ENCODE measurements at places on chromosomes 11 and 22. TPM values are rescaled to one million over a fixed set of nuclear protein-coding genes. Genes with fewer than 3 reads are reported as not detected.
A peak's percentile ranks its signal among the peaks of the same experiment; 100 is the strongest.

DNA sequence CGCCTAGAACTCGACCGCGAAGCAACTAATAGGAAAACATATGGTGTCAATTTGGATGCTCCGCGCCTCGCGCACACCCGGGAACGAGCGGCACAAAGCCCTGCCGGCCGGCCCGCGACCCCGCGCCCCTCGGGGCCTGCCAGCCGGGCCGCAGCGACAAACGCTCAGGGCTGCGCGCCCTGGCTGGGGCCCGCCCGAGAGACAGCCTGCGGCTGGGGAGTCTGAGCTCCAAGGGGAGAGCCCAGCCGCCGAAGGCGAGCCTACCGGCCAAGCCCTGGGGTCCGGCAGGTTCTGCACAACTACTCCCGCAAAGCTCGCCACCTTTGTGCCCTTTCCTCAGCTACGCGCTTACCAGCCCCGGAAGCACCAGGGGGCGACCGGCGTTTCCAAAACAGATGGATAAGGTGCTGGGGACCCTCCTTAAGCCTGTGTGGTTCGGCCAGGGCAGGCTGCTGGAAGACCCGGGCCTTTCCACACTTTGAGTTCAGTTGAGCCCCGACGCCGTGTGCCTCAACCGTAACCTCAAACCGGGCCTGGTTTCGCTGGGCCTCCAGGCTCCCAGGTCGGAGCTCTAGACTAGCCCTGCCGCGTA lies 6.0 kb downstream of the PAX6 start:
- no peak overlapping the region for H3K4me3 ChIP-seq
- H3K27ac ChIP-seq, result no peak overlapping the region
- no peak for DNase-seq
- H3K27me3 ChIP-seq, result peaks cover 100% of the 10 kb centered on the region
- no peaks in the 10 kb centered on the region for H3K36me3 ChIP-seq
- H3K4me1 ChIP-seq, result no peaks in the 10 kb centered on the region

- H3K27me3 ChIP-seq, result no peaks in the 10 kb centered on the region
- no peak for DNase-seq
- no peak overlapping the region for H3K27ac ChIP-seq
Measured at GRCh38 chr11:33885338-33886005, 6.4 kb downstream of the LMO2 start.

The LAMTOR1 gene
- 137 TPM for polyA plus RNA-seq

The CABP7 gene
- 0.11 TPM for polyA plus RNA-seq

GRCh38 chr11:46346886-46347636 lies at the start of gene DGKZ:
TSS of gene DGKZ (plus strand) at chr11:46347463. CDS start at chr11:46347660, 197 bp downstream.
- H3K36me3 ChIP-seq, result no peaks in the 10 kb centered on the region
- no peaks in the 10 kb centered on the region for H3K27me3 ChIP-seq
- H3K27ac ChIP-seq, result no peak within 1 kb of the TSS
- H3K4me3 ChIP-seq, result peak within 1 kb of the TSS; percentile 97

DNA sequence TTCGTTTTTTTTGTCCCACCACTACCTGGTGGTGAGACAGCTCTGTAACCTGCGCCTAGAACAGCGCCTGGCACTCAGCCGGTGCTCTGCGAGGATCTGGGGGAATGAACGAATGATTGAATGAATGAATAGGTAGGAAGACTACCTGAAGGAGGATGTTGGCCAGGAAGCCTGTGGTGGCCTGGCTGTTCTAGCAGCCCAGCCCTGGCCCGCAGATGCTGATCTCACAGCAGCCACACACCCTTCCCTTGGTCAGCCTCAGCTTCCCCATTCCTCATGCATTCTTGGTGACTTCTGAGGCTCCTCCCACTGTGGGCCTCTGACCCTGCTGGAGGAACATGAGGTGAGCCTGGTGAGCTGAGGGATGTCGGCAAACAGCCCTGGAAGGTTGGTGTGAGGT lies 3.7 kb downstream of the TRPM5 start:
- H3K4me1 ChIP-seq, result no peaks in the 10 kb centered on the region
- no peak for DNase-seq
- peaks cover 93% of the 10 kb centered on the region for H3K27me3 ChIP-seq

DNA sequence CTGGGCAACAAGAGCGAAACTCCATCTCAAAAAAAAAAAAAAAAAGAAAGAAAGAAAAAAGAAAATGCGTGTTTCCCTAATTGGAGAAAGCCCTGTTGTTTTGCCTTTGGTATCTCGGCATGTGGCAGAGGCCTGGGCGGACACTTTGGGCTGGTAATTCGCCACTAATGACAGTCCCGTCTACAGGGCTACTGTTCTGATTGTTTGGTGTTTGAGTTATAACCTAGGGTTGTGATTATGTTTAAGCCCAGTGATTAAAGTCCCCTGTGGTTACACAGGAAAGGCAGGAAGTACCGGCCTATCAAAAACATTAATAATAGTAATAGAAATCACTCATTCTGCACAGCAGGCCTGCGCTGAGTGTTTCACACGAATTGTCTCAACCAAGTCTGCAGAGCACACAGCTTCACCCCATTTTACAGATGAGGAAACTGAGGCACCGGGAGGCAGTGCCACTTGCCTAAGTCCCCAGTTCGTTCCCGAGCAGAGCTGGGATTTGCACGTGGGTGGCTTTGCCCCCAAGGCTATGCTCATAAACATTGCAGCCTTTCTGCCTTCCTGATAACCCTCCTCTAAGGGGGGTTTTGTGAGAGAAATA lies 39.1 kb upstream of the GRAMD4 start:
- H3K36me3 ChIP-seq, result no peaks in the 10 kb centered on the region
- H3K4me1 ChIP-seq, result peaks cover 40% of the 10 kb centered on the region
- no peak overlapping the region for H3K4me3 ChIP-seq
- no peak for DNase-seq

The SCGB1A1 gene
- polyA plus RNA-seq, result not detected

The FREY1 gene
- not detected for polyA plus RNA-seq

DNA sequence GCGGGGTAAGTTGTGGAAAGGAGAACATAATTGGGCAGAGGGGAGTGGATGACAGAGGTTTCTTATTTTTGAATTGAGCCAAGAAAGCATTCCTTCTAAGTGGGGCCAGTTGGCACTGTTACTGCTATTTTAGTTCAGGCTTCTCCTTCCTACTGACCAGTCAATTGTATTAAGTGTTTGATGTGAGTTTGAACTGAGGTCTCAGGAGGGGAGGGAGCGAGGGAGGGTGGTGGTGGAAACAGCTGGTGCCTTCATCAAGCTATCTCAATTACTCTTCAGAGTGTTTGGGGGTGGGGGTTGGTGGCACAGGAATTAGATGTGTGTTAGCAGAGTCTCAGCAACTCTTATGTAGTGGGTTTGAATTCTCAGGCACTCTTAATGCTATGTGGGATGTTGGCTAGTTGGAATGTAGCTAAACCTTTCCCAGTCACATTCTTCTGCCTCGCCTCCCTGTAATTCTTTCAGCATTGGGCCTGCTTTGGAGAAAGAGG lies 14.5 kb downstream of the CTNND1 start:
- H3K27me3 ChIP-seq, result no peaks in the 10 kb centered on the region
- peak overlapping the region; percentile 16 for H3K4me3 ChIP-seq
- H3K27ac ChIP-seq, result peak overlapping the region; percentile 100
- peak; percentile 80 for DNase-seq

GRCh38 chr22:31995807-31996206 lies 47.3 kb upstream of the SLC5A1 start:
- no peak overlapping the region for H3K27ac ChIP-seq
- no peaks in the 10 kb centered on the region for H3K4me1 ChIP-seq
- no peaks in the 10 kb centered on the region for H3K36me3 ChIP-seq
- H3K4me3 ChIP-seq, result no peak overlapping the region

GRCh38 chr11:108562746-108563581 lies 30.6 kb downstream of the EXPH5 start:
- H3K27ac ChIP-seq, result peak overlapping the region; percentile 54
- DNase-seq, result no peak
- H3K4me3 ChIP-seq, result no peak overlapping the region
- H3K4me1 ChIP-seq, result peaks cover 3% of the 10 kb centered on the region

The LIF gene
- 1.7 TPM for polyA plus RNA-seq

GRCh38 chr22:33570110-33570509 lies 350.2 kb downstream of the LARGE1 start:
- no peaks in the 10 kb centered on the region for H3K27me3 ChIP-seq
- H3K4me3 ChIP-seq, result no peak overlapping the region
- peaks cover 21% of the 10 kb centered on the region for H3K4me1 ChIP-seq
- no peaks in the 10 kb centered on the region for H3K36me3 ChIP-seq
- H3K27ac ChIP-seq, result no peak overlapping the region

DNA sequence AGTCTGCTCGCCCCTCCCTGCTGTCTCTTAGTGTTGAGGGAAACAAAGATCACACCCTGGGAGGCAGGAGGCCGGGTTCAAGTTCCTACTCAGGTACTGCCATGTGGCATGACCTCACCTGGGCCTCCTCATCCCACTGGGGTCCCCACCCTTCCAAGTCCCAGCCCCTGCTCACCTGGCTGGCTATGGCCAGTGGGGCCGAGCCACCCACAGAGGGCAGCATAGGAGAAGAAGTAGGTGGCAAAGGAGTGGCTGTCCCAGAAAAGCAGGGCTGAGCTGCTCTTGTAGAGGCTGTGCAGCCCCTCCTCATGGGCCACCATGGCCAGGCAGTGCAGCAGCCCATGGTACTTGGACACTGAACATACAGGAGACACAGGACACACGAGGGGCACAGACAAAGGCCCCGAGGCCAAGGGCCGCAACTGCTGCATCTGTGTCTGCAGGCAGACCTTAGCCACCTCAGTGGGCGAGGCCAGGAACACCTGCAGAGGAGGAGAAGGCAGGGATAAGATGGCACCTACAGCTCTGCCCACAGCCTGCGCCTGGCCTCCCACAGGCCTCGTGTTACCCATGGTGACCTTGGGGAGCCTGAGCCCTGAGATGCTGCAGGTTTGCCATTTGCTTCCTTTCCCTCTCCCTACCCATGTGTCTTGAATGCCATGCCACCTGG lies 50.6 kb upstream of the MPEG1 start:
- H3K36me3 ChIP-seq, result no peaks in the 10 kb centered on the region
- H3K27me3 ChIP-seq, result no peaks in the 10 kb centered on the region
- no peak for DNase-seq
- H3K4me3 ChIP-seq, result no peak overlapping the region
- H3K4me1 ChIP-seq, result peaks cover 7% of the 10 kb centered on the region

- DNase-seq, result no peak
- H3K4me1 ChIP-seq, result peaks cover 12% of the 10 kb centered on the region
- no peak overlapping the region for H3K4me3 ChIP-seq
- no peak overlapping the region for H3K27ac ChIP-seq
- no peaks in the 10 kb centered on the region for H3K27me3 ChIP-seq
Measured at GRCh38 chr11:130789056-130789640, 127.1 kb downstream of the SNX19 start.

DNA sequence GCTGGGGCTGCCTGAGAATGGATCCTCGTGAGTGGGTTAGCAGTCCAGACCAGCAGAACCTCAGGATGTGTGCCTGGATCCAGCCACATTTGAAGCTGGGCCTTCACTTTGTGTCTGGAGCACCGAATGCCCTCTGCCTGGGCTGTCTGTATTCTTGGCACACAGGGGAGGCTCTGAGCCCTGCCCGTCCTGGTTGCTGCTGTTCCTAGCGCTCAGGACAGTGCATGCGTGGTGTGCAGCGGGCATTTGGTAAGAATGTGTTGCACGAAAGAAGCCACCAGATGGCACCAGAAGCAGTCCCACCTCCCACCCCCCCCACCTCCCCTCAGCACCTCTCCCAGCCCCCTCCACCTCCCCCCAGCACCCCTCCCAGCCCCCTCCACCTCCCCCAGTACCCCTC lies 4.1 kb upstream of the MAPK11 start:
- no peak overlapping the region for H3K4me3 ChIP-seq
- H3K27ac ChIP-seq, result no peak overlapping the region
- peaks cover 12% of the 10 kb centered on the region for H3K36me3 ChIP-seq
- peak; percentile 70 for DNase-seq
- H3K4me1 ChIP-seq, result peaks cover 9% of the 10 kb centered on the region

DNA sequence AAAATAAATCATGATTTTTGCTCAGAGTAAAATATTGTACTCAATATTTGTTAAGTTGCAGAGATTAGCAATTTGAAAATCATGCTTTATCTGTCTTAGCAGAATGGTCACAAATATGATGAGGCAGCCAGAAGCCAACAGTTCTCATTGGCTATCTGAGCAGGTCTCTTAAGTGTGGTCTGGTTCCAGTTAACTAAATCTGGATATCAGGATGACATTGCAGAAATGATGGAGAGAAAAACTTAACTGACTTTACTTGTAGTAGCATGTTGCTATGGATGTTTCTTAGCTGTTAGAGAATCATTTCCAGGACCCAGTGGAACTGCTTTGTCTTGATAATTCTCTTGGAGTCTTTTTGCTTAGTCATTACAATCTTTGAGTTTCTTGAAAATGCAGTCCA lies 1070.3 kb downstream of the JRKL start:
- no peaks in the 10 kb centered on the region for H3K36me3 ChIP-seq
- no peaks in the 10 kb centered on the region for H3K4me1 ChIP-seq
- no peaks in the 10 kb centered on the region for H3K27me3 ChIP-seq

The APOA5 gene
- not detected for polyA plus RNA-seq

- no peak for DNase-seq
- H3K4me1 ChIP-seq, result peaks cover 4% of the 10 kb centered on the region
- H3K27me3 ChIP-seq, result peaks cover 62% of the 10 kb centered on the region
- no peak overlapping the region for H3K4me3 ChIP-seq
Measured at GRCh38 chr11:134333312-134333711, 1.5 kb downstream of the GLB1L2 start.

GRCh38 chr11:32774081-32774480 lies 20.4 kb downstream of the CCDC73 start:
- H3K27ac ChIP-seq, result no peak overlapping the region
- no peaks in the 10 kb centered on the region for H3K27me3 ChIP-seq
- no peak for DNase-seq
- no peaks in the 10 kb centered on the region for H3K4me1 ChIP-seq

DNA sequence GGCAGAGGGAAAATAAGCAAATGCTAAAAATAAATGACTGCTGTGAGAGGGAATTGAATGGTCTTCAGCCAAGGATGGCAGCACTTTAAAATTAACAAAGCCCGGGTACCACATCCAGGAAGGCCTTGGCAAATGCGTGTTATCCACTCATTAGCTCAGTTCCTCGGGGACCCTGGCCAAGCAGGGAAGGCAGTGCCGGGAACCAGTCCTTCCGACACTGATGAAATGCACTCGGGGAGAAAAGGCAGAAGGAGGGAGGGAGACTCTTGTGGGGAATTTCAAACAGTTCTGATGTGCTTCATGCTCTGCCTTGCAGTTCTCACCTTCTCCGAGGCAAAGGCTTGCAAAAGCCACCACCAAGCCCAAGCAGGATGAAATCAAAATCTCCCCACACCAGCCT lies 38.3 kb downstream of the CLPB start:
- no peak for DNase-seq
- H3K27ac ChIP-seq, result no peak overlapping the region
- H3K4me3 ChIP-seq, result no peak overlapping the region
- peaks cover 11% of the 10 kb centered on the region for H3K4me1 ChIP-seq
- no peaks in the 10 kb centered on the region for H3K36me3 ChIP-seq

The TRIM34 gene
- polyA plus RNA-seq, result 2.4 TPM

- H3K4me3 ChIP-seq, result peak overlapping the region; percentile 55
- DNase-seq, result peak; percentile 72
- H3K27me3 ChIP-seq, result no peaks in the 10 kb centered on the region
- H3K4me1 ChIP-seq, result peaks cover 12% of the 10 kb centered on the region
- H3K27ac ChIP-seq, result peak overlapping the region; percentile 84
Measured at GRCh38 chr11:64918017-64918416, 1.0 kb upstream of the ATG2A start.

The SGSM1 gene
- not detected for polyA plus RNA-seq
